Suppressor macrophage treated with lipopolysaccharide for 4 hours (primary cell): ENCODE measurements at places on chromosomes 3 and 15.
A peak's percentile ranks its signal among the peaks of the same experiment; 100 is the strongest.

- DNase-seq = no peak
Observed at GRCh38 chr3:147514366-147515160, 105.4 kb downstream of the ZIC1 start.

- no peak for DNase-seq
Observed at GRCh38 chr3:197262709-197263108, 35.7 kb downstream of the DLG1 start.

DNA sequence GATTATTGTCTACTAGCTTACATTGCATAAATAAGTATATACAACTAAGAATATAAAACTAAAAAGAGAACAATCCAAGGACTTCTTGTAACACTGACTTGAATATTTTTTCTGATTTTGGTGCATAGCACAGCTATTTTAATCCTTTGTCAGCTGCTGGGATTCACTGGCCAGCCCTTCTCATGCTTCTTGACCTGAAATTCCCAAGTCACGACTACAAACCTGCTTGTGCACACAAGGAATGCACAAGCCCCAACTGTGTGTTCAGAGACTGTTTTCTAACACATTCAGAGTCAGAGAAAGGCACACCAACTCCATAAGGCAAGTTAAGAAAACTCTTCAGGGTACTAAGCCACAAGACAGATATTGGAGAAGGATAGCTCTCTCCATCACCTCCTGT is 80.9 kb downstream of the TNIK start:
- no peak for DNase-seq

GRCh38 chr15:77187751-77188464 is 117.0 kb upstream of the TSPAN3 start:
- peak; percentile 96 for DNase-seq
